ENCODE measurements at places on chromosomes 16 and 17.
A peak's percentile ranks its signal among the peaks of the same experiment; 100 is the strongest.

DNA sequence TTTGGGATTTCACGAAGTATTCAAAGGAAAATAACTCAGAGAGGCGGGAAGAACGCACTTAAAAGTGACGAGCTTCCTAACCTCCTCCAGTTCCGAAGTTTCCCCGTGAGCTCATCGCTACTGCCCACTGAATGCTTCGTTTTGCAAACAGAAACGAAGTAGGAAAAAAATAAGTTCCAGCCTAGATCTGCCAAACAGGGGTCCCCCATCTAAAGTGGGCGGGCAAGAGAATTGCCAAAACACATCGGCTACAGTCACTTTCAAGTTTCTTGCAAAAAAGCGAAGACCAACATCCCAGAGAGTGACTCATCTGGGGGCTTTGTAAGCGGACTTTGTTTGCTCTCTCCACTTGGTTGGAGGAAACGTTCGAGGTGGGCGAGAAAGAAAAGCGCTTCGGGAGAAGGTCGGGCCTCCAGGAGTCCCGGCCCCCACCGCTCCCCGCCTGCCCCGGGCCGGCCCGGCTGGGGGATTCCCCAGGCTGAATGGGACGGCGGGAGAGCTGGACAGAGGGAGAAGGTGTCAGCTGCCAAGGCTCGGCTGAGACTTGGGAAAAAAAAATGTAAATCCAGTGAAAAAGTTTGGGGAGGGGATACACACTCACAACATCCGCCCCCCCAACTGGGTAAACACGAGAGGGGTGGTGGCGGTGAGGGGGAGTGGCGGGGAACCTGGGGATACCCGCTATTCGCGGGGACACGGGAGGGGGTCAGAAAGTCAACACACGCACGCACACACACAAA lies 1.0 kb downstream of the VEZF1 start:
- DNase-seq, result peak; percentile 43

- DNase-seq, result no peak
Measured at GRCh38 chr16:86545954-86546637, 8.9 kb downstream of the MTHFSD start.

DNA sequence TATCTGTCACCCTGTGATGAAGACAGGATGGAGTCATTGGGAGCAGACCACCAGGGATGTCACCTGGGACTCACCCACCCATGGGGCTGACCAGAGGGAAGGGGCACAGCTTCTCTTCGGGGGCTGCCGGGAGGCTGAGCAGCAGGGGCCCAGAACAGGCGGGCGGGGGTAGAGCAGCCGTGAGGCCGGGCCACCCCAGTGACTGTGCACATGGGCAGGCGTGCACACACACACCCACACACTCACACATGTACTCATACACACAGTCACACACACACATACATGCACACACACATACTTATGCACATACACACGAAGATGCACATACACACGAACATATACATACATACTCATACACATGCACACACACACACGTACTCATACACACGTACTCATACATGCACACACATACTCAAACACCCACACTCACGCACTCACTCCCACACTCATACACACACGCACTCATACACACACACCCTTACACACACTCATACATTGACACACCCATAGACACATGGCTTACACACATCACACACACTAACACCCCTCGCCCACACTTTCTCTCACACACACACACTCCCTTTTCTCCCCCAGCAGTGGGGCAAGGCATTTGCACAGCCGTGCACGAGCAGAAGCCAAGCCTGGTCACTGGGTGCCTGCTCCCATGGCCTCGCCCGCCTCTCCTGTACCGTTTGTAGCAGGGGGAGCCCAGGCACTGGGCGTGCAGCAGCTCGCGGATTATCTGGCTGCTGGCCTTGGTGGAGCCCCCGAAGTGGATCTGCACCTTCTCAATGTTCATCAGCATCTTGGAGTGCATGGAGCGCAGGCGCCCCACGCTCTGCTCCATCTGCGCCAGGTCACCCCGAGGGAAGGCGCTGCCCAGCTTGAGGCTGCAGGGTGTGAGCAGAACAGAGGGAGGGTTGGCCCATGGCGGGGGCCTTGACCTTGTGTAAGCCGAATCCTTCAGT lies 12.4 kb downstream of the UBALD2 start:
- no peak for DNase-seq

GRCh38 chr16:48591976-48592375 lies 18.0 kb downstream of the N4BP1 start:
- no peak for DNase-seq

GRCh38 chr16:58727028-58727781 lies 6.9 kb downstream of the GOT2 start:
- no peak for DNase-seq

- no peak for DNase-seq
Measured at GRCh38 chr16:15792563-15792971, 64.3 kb downstream of the MYH11 start.

- DNase-seq, result no peak
Measured at GRCh38 chr17:64069143-64069542, 48.7 kb upstream of the ICAM2 start.

All from liver (tissue), 10 donors.